Endodermal cell (in vitro differentiated cells): ENCODE measurements at places on chromosomes 1 and 21. TPM values are rescaled to one million over a fixed set of nuclear protein-coding genes. Genes with fewer than 3 reads are reported as not detected.

Gene NCF2
- 0.27 and 0.55 TPM in 2 replicates for total RNA-seq

Gene LRRC8C
- 2.1 and 2.5 TPM in 2 replicates for total RNA-seq

Gene C1orf74
- total RNA-seq: 2.8 to 5.4 TPM (median 5.0 TPM) in 3 replicates

Gene FOXD2
- total RNA-seq: 0.07 to 0.13 TPM in 2 of 3 replicates, not detected in the other

Gene TGFB2
- 0.67 to 1.2 TPM (median 0.70 TPM) in 3 replicates for total RNA-seq

Gene MROH7
- 0.87 to 1.5 TPM (median 1.4 TPM) in 3 replicates for total RNA-seq

Gene FAM76A
- 13.0 and 14.6 TPM in 2 replicates for total RNA-seq
